Peyer's patch (tissue), 4 donors: ENCODE measurements at places on chromosomes 4 and X. TPM values are rescaled to one million over a fixed set of nuclear protein-coding genes. Genes with fewer than 3 reads are reported as not detected.

Gene RXFP1
- 0.54 TPM for total RNA-seq

- DNase-seq = no peak
These were observed 137.3 kb upstream of the PDLIM3 start for GRCh38 chr4:185672618-185673017.

Gene CFP
- total RNA-seq = 1.9 TPM

GRCh38 chr4:76641351-76641750 is 206.3 kb downstream of the SHROOM3 start:
- no peak for DNase-seq

GRCh38 chr4:119493886-119494285 is 134.7 kb downstream of the PDE5A start:
- no peak for DNase-seq

Gene USP26
- not detected for total RNA-seq

Gene KLB
- 0.66 TPM for total RNA-seq

Gene ALB
- not detected for total RNA-seq

Gene SULT1B1
- 15.7 TPM for total RNA-seq

GRCh38 chr4:112520598-112521122 is 4.7 kb upstream of the NEUROG2 start:
- no peak for DNase-seq

Gene ANOS1
- total RNA-seq = not detected

GRCh38 chr4:81085291-81085690 is 54.8 kb downstream of the BMP3 start:
- no peak for DNase-seq

Gene LAMTOR3
- total RNA-seq = 16.0 TPM

DNA sequence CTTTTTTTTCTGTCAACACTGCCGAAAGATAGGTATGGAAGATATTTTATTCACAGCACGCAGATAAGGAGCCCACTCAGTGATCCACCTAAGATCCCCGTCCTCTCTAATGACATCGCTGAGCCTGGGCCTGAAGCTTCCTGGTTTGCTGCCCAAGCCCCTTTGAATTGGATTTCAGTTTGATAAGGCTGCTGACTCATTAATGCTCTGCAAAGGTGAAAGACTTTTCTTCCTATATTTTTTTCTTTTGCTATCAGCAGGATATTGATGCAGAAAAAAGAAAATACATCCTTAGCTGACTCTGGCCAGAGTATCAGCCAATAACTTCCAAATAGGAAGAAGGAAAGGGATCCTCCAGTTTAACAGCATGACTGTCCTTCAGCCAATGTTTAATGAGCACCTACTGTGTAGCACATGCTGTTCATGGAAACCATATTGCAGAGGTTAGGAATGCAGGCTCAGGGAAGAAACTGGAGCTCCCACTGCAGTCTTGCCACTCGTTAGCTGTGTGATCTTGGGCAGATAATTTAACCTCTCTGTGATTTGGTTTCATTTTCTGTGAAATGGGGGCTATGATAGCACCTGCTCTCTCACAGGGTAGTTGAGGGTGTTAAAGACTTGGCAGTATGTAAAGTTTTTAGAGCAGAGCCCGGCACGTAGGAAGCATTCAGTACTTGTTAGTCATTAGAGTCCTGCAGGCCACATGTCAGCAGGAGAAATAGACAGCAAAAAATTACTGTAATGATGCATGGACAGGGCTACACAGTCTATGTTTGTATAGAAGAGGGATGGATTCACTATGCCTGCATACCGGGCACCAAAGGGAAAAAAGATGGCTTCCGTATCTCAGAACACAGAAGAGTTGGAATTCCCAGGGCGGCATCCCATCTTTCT is 39.3 kb downstream of the EVC start:
- no peak for DNase-seq

GRCh38 chr4:154465085-154465484 is 26.5 kb downstream of the DCHS2 start:
- DNase-seq = no peak

GRCh38 chrX:21870494-21870893 is 14.7 kb downstream of the YY2 start:
- DNase-seq = no peak

Gene DUX4
- not detected for total RNA-seq

Gene UCP1
- not detected for total RNA-seq

- DNase-seq = no peak
These were observed 393.6 kb downstream of the CENPC start for GRCh38 chr4:67151376-67152343.

Gene MAGED4B
- 3.6 TPM for total RNA-seq

Gene CFAP47
- not detected for total RNA-seq

DNA sequence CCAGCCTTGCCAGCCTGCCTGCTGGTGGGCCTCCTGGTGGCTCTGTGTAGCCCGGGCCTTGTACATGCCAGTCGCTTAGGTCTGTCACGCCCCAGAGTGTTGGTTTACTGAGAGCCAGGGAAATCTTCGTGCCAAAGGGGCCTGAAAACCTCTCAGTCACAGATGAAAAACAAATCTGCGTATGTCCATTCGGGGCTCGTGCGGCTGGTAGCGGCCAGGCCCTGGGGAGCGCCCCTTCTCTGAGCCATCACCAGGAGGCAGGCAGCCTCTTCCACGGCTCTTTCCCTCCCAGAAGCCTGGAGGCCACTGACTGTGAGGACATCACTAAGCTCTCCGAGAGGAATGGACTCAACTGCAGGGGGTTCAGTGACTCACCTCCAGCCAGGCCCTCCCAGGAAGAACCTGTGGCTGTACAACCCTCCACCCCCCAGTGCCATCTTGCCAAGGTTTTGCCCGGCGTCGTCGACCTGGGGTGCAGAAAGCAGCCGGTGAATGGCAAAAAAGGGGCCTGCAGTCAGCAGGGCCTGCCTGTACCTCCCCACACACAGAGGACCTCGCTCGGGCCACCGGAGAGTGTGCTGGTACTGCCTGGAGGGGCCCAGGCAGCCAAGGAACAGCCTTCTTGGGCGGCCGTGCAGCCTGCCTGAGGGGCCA is 162.2 kb downstream of the BCOR start:
- no peak for DNase-seq

GRCh38 chrX:122517786-122518185 is 666.3 kb upstream of the GRIA3 start:
- DNase-seq = no peak

DNA sequence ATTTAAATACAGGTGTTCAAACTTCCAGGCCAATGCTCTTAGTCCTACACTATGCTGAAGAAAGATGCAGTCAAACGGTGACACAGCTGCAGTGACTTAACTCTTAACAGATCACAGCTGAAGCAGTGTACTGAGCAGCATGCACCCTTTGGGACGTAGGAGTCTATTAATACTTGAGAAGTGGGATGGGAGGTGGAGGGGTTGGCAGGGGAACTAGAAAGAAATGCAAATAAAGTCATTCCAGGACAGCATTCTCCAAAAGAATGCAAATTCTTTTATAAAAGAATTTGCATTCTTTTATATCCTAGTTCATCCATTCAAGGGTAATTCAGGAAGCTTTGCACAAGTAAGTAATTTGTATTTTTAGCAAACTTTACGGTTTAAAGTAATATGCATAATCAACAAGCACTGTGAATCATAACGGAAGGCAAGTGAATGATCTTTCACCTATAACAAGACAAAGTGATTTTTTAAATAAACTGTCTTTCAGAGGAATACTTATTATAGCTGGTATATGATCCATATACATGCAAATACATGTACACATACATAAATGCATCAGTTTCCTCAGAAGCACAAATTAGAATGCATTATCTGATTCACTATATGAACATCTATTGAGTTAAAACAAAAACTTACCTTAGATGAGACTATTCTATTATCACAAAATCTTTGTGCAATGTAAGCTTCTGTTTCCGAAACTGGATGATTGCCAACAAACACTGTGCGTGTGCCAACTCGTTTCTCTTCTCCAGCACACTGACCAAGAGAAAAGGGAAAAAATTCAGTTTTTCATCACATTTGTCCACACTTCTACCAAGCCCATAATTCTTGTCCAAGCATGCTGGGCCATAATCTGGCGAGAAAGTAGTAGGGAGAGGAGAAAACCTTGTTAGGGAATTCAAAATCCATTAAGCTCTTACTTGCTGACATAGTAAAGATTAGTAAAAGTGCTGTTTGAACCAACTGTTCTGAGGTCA is 106.5 kb downstream of the ATP11C start:
- no peak for DNase-seq

Gene CLDN22
- total RNA-seq = not detected

Gene CHIC1
- 14.5 TPM for total RNA-seq

DNA sequence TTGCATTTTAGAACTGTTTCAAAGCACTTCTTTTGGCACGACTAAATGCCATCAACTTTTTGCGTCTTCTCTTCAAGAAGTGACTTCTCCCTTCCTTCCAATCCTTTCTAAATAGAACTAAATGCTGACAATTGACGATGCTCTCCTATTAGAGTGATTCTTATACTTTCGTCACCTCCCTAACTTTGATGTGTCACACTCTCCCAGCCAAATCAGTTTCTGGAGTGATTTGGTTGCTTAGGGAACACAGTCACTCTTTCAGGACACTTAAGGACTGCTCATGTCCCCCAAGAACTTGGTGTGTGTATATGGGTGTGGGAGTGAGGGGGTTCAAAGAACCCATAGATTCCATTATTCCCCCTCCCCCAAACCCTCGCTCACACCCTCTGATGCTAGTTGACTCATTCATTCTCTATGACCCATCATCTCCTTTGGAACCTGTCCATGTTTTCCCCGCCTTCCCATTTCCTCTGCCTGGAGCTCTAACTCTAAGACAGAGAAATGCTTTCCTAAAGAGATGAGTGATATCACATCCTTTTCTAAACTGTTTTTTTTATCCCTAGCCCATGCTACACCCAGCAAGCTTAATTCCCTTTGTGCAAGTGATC is 26.8 kb upstream of the AREG start:
- no peak for DNase-seq

- DNase-seq = no peak
These were observed 13.1 kb downstream of the TCEAL7 start for GRCh38 chrX:103343105-103343504.

Gene MEPE
- not detected for total RNA-seq

DNA sequence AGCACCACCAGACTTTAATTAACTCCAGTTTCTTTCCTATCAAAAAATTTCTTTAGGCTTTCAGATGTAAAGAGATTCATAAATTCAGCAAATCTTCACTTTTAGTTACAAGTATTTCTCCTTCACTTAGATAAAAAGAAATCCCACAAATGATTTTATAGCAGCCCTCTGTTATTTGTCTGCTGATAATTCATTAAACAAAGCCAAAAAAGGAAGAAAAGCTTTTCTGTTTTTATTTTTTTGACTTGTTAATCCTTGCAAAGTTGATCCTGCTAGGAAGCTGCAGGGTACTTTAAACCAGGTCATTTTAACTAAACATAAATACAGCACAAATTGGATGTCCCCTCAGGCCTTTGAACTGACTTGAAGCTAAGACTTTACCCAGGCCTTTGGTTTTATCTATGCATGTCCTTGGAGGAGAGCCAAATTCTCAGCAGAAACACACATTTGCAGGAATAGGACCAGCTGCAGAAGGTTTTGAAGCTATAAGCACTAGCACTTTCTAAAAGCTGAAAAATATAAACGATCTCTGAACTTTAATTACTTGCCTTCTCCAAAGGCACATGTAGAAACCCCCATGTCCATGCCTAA is 57.5 kb downstream of the PCDH18 start:
- no peak for DNase-seq

GRCh38 chr4:81648576-81649275 is 177.0 kb upstream of the RASGEF1B start:
- no peak for DNase-seq

Gene MCTS1
- total RNA-seq = 36.0 TPM

- DNase-seq = no peak
These were observed 32.1 kb downstream of the NDUFB11 start for GRCh38 chrX:47112316-47112954.

DNA sequence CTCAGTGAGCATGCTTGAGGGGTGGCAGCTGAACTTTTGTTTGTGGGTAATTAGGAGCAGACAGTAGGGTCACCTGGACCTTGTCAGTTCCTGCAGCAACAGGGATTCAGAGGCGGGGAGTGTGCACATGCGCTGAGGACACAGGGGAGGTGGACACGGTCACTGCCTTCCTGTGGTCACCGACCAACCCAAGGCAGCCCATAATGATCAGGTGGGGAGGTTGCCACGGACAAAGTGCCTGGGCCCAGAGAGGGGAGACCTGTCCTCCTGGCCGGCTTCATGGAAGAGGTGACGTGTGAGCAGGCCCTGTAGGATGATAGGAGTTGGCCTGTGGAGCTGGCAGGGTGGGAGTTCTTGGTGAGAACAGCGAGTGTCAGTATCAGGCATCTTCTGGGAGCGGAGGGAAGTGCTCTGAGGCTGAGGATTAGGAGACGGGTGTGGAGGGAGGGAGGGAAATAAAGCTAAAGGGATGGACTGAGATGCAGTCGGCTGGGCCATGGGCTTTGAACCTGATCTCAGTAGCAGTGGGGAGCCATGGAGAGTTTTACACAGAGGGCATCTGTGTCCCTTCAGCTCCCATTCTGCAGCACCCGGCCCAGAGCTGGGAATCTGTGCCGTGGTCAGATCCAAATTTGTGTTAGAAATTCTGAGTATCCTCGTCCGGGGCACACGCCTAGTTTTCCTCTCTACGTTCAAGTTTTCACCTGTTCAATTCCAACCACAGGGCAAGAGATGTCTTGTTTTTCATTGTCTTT is 100.0 kb downstream of the PSAPL1 start:
- DNase-seq = no peak

DNA sequence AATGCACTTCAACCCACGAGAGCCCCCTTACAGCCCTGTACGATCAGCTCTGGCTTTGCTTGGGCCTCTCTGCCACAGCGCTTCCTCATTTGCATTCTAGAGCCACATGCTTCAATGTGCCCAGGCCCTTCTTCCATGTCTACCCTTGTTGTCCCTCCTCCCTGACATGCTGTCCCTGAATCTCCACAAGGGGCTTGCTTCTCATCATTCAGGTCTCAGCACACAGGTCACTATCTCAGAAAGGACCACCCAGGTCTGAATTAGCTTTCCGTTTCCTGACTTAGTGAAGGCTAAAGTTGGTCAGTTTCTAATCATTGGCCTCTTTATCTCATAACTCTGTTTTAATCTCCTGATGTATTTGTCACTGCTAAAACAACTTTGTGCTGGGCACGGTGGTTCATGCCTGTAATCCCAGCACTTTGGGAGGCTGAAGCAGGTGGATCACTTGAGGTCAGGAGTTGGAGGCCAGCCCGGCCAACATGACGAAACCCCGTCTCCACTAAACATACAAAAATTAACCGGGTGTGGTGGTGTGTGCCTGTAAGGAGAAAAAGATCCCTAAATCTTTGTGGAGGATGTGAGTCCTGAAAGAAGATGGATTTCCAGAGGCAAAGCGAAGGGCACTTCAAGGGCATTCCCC is 17.9 kb upstream of the SLC34A2 start:
- DNase-seq = no peak

DNA sequence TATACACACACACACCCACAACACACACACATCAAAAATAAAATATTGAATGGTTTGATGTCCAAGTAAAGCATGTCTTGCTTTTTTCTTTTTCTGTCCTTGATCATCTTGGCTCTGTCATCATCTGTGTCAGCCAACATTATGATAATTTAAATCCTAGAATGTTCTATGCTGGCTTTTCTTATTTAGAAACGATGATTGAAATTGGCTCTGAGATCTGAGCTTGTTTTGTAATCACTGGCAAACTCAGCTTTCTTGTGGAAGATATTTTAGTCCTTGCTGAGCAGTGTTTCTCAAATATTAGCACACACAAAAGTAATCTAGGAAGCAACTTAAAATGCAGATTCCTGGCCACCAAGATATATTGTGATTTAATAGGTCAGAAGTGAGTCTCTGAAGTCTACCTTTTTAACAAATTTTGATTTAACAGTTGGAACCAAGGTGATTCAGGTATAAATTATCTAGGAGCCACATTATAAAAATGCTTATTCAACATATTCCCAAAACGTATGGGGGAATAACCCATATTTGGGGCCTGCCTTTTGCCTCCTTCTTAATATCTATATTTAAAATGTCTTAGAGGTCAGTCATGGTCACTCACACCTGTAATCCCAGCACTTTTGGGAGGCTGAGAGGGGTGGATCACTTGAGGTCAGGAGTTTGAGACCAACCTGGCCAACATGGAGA is 24.0 kb upstream of the DSPP start:
- DNase-seq = no peak
